ENCODE measurements at places on chromosomes 6 and 20. TPM values are rescaled to one million over a fixed set of nuclear protein-coding genes. Genes with fewer than 3 reads are reported as not detected.

The PXDC1 gene
- total RNA-seq, result 49.0 TPM

The DCDC2 gene
- not detected for total RNA-seq

The HCRTR2 gene
- not detected for total RNA-seq

The ZNF334 gene
- total RNA-seq, result 1.8 TPM

The LZTS3 gene
- total RNA-seq, result 2.5 TPM

The SPINT3 gene
- total RNA-seq, result not detected

The RAET1E gene
- 1.8 TPM for total RNA-seq

The CTAGE9 gene
- not detected for total RNA-seq

The BCL2L1 gene
- 75.4 TPM for total RNA-seq

The DNPH1 gene
- total RNA-seq, result 42.3 TPM

The SPEF1 gene
- total RNA-seq, result 0.12 TPM

The PNRC1 gene
- total RNA-seq, result 28.5 TPM

The PHACTR3 gene
- not detected for total RNA-seq

The SLC17A1 gene
- not detected for total RNA-seq

The SUMO4 gene
- total RNA-seq, result 1.3 TPM

The FNDC11 gene
- 0.12 TPM for total RNA-seq

The DEFB132 gene
- not detected for total RNA-seq

The PNPLA1 gene
- not detected for total RNA-seq

The RNF182 gene
- 0.40 TPM for total RNA-seq

The CAGE1 gene
- total RNA-seq, result 0.06 TPM

The FRMD1 gene
- not detected for total RNA-seq

The ULBP3 gene
- 15.8 TPM for total RNA-seq

The STMND1 gene
- total RNA-seq, result not detected

The HLA-DQA1 gene
- total RNA-seq, result 0.40 TPM

The HECA gene
- 26.7 TPM for total RNA-seq

The RCAN2 gene
- total RNA-seq, result 10.4 TPM

The RIPOR2 gene
- total RNA-seq, result 5.4 TPM

The SLC22A2 gene
- 0.13 TPM for total RNA-seq

The HLA-DQB1 gene
- total RNA-seq, result not detected

The FOXF2 gene
- total RNA-seq, result 0.26 TPM

The KCNK5 gene
- total RNA-seq, result 0.06 TPM

The DPPA5 gene
- not detected for total RNA-seq

The SLC22A7 gene
- not detected for total RNA-seq

The TNFRSF6B gene
- 4.5 TPM for total RNA-seq

Measured in aortic smooth muscle cell (primary cell).